Upper lobe of right lung (tissue), 1 donor: ENCODE measurements at places on chromosomes 12 and 14. TPM values are rescaled to one million over a fixed set of nuclear protein-coding genes. Genes with fewer than 3 reads are reported as not detected.

- DNase-seq = no peak
Measured at GRCh38 chr12:89238593-89238992, 113.7 kb downstream of the DUSP6 start.

- no peak for DNase-seq
Measured at GRCh38 chr14:66037361-66037760, 448.8 kb upstream of the CCDC196 start.

- peak; percentile 74 for DNase-seq
Measured at GRCh38 chr12:1668833-1669543, 21.9 kb upstream of the ADIPOR2 start.

The SLCO1C1 gene
- 0.96 TPM for total RNA-seq

The BDKRB2 gene
- total RNA-seq = 1.5 TPM
